ENCODE measurements at places on chromosomes 7 and 10.

DNA sequence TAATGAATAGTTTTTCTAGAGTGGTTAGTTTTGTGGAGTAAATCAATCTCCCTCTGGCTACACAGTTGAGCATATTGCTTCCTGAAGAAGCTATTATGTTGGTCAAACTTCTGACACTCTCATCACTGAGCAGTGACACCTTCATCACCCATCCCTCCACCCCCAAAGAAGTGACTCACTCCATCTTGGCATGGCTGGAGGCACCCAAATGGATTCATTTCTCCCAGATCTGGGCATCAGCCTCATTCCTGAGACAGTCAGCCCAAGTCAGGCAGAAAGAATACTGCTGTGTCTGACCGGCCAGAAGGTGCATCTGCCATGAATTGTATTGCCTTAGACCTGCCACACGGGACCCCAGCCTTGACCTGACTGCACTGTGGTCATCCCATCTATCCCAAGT lies 117.0 kb upstream of the HABP2 start:
- no peak for DNase-seq

GRCh38 chr10:95524358-95525032 lies 36.7 kb downstream of the SORBS1 start:
- DNase-seq, result no peak

GRCh38 chr10:132163278-132163765 lies 23.4 kb upstream of the DPYSL4 start:
- DNase-seq, result peak; percentile 35

- DNase-seq, result no peak
These were observed 334.3 kb upstream of the SEMA3D start for GRCh38 chr7:85521108-85521694.

DNA sequence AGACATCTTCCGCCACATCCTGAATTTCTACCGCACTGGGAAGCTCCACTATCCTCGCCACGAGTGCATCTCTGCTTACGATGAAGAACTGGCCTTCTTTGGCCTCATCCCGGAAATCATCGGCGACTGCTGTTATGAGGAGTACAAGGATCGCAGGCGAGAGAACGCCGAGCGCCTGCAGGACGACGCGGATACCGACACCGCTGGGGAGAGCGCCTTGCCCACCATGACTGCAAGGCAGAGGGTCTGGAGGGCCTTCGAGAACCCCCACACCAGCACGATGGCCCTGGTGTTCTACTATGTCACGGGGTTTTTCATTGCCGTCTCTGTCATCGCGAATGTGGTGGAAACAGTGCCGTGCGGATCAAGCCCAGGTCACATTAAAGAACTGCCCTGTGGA lies 1.9 kb downstream of the KCND2 start:
- no peak for DNase-seq

DNA sequence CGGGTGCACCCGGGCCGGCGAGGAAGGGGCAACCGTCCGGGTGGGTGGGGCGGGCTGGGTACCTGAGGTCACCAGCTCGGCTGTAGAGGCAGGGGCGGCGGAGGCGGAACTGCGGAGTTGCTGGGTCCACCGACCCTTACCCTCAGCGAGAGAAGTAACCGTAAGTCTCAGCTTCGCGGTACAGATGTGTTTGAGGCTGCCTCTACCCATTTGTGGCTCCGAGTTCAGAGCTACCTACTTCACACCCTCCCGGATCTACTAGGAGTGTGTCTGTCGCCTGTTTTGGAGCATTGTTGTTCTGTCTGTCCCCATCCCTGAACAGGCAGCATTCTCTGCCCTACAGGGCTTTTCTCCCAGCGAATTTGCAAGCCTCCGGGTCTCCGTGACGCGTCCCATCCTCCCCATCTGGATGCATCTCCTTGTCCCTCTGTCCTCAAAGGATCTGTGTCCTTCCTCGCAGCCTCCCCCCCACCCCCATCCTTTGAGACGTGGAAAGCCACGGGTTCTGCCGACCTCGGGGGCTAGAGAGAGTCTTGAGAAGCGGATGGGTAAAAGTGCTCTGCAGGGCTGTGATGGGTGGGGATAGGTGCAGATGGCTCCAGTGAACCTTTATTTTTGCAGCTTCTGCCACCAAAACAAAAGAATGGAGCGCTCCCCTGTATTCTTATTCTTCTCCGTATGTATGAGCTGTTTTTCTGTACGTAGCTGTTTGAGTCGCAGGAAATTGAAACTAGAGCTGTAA lies 757 bp downstream of the ANKIB1 start:
- peak; percentile 10 for DNase-seq

DNA sequence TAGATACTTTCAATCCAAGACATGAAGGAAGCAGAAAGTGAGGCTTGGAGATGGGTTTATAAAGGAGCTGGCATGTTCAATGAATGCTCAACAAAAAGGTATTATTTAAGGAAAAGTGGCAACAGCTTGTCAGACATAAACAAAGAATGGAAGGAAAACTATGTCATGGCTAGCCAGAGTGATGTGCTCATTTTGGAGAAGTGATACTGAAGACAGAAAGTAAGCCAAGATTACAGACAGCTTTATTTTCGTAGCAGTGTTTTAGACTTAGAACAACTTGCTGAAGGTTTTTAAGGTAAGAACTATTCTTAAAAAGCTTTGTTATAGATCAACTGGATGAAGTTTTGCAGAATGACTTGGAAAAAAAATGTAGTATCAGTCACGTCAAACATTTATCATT lies 160.5 kb upstream of the FERD3L start:
- DNase-seq, result no peak

GRCh38 chr7:94908323-94909178 lies 1.2 kb downstream of the PPP1R9A start:
- DNase-seq, result no peak

DNA sequence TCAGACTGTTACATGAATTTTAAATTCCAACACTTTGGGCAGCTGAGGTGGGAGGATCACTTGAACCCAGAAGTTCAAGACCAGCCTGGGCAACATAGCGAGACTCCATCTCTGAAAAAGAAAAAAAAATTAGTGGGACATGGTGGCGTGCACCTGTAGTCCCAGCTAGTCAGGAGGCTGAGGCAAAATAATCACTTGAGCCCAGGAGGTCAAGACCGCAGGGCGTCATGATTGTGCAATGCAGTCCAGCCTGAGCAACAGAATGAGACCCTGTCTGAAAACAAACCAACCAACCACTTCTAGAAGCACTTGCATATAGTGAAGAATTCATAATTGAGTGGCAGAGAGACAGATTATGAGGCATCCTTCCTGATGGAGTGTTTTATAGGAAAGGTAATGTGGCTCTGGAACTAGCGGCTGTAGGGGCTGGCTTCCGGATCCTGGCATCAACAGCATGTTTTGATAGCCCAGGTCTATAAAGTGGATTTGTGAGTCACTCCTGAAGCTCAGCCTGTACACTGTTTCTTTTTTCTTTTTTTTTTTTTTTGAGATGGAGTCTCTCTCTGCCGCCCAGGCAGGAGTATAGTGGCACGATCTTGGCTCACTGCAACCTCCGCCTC lies 40.3 kb upstream of the RSBN1L start:
- DNase-seq, result no peak

- DNase-seq, result no peak
These were observed 88.6 kb downstream of the HIF1AN start for GRCh38 chr10:100624298-100624697.

DNA sequence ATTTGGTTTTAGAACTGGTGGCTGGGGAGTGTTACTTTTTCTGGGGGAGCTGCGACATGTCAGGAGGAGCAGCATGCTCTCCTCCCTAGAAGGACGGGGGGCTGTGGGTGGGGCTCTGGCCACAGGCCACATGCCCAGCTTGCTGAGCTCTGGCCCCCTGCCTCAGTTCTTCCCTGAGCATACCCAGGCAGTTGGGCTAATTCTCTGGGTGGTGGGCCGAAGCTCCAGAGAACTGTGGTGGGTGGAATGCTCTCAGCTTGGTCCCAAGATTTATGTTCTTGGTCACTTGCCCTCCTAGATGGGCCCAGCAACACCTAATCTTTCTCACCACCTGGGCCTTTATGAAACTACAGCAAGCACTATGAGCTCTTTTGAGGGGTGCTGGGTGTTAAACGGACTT lies 5.1 kb upstream of the ZNF775 start:
- no peak for DNase-seq

DNA sequence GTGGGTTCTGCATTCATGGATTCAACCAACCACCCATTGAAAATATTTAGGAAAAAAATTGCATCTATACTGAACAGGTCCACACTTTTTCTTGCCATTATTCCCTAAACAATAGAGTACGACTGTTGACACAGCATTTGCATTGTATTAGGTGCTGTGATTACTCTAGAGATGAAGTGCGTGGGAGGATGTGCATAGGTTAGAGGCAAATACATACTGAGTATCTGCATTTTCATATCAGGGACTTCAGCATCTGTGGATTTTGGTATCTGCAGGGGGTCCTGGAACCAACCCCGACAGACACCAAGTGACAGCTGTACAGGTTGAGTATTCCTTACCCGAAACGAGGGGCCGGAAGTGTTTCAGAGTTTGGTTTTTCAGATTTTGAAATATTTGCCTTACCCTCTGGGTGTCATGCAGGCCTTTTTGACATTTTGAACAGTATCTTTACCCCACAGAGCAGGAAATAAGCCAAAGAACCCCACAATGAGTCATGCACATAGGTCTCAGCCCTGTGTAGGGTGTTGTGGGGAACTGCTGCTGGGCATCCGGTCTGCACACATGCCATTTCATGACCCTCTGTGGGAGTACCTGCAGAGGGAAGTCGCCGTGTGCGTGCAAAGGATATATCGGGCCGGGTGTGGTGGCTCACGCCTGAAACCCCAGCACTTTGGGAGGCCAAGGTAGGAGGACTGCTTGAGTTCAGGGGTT lies 14.5 kb downstream of the NUDT5 start:
- peak; percentile 54 for DNase-seq

- no peak for DNase-seq
These were observed 44.7 kb downstream of the MYO3A start for GRCh38 chr10:25978771-25979170.

Measured in activated CD4-positive, alpha-beta T cell treated with anti-CD3 and anti-CD28 coated beads, Interleukin-2, amount 50 U/mL, for 1 hour (primary cell).